Stimulated activated memory B cell treated with anti-CD40 and anti-IgM and Interleukin-4, amounts not matched to agents 10 μg/mL and 1 μg/mL and 100 μg/mL, for 72 hours (primary cell): ENCODE measurements at places on chromosomes 12 and 14.

- ATAC-seq = no peak
Observed at GRCh38 chr12:108801736-108802100, 55.7 kb downstream of the SSH1 start.

DNA sequence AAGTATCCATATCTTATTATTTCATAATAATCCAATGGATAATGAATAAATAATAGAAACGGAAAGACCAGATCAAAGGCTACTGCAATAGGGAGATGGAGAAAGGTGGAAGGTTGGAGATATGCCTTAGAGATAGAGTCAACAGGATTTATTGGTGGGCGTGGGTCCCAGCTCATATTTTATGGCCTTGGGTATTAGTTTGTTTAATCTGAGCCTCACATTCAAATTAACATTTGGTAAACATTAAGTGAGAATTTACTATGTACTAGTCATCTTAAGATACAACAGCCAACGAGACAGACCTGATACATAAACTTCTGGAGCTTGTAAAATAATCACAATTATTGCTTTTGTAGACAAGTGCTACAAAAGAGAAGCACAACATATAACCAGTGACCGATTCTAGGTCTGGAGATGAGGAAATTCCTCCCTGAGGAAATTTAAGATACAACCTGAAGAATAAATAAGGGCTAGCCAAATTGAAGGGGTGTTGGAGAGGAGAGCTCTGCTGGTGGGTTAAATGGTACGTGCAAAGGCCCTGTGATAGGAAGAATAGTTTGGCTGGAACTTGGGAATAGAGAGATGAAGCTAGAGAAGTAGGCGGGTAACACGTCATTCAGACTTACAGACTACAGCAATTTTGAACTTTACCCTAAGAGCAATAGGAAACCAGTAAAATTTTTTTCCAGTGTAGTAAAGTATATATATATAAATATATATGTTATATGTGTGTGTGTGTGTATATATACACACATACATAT, 16.1 kb downstream of the LTBR start:
- ATAC-seq = no peak

DNA sequence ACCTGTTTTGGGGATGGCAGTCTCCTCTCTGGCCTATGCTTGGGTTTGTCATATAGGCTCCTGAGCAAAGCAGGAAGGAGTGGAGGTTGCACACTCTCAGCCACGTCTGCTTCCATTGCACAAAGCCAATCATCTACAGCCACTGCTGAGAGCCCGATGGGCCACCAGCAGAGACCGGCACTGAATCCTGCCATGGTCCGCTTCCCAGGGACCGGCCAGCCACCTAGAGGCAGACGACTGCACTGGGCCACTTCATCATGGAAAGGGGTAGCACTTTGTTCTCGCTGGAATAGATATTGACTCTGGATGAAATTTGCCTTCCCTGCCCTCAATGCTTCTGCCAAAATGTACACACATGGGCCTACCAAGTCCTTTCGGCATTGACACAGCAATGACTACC, 22.3 kb downstream of the DLK1 start:
- ATAC-seq = no peak

GRCh38 chr12:47876440-47876960, 28.3 kb downstream of the VDR start:
- ATAC-seq = no peak

DNA sequence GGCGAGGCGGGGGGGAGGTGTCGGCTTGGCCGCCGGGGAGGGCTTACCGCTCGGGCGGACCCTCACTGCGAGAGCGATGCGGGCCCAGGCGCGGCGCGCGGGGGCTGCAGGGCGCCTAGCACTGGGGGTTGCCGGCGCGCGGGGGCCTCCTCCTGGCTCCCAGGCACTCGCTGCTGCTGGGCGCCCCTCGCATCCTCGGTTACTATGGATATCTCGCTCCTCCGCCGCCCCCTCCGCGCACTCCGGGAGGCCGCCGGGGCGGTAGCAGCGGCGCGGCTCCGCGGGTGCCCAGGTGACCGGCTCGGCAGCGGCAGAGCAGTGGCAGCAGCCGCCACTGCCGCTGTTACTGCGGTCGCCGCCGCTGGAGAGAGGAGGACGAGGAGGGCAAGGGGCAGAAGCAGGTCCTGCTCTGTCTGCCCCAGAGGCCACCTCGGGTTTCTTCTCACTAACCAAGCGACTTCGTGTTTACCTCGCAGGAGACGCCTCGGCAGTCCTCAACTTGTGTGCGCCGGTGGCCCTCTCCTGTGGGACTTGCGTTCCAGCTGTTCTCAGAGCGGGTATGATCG, 250.1 kb downstream of the APAF1 start:
- ATAC-seq = no peak
